Hindlimb muscle (tissue), 1 donor: ENCODE measurements at places on chromosomes 1 and 21.

DNA sequence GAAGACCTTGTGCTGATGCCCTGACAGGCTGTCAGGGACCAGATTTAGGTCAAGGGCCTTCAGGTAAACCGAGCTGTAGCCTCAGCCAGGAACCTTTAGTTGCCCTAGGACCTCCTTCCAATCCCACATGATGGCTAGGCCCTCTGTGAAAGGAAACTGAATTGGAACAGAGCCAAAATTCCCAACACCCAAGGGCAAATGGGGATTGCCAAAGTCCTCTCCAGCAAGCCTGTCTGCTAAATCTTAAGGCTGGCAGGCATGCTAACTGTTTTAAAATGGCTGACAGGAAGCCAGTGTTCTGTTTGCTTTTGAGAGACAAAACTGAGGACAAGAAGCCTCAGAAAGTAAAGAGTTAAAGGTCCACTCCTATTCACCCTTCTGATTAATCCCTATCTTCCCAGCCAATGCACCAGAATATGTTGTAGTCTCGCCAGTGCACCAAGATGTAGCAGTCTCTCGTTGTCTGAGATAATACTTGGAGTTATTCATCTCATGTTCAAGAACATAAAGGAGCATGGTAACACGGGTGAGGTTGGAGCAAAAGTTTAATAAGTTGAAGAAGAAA, 35.1 kb downstream of the MSTO1 start:
- no peak for DNase-seq

DNA sequence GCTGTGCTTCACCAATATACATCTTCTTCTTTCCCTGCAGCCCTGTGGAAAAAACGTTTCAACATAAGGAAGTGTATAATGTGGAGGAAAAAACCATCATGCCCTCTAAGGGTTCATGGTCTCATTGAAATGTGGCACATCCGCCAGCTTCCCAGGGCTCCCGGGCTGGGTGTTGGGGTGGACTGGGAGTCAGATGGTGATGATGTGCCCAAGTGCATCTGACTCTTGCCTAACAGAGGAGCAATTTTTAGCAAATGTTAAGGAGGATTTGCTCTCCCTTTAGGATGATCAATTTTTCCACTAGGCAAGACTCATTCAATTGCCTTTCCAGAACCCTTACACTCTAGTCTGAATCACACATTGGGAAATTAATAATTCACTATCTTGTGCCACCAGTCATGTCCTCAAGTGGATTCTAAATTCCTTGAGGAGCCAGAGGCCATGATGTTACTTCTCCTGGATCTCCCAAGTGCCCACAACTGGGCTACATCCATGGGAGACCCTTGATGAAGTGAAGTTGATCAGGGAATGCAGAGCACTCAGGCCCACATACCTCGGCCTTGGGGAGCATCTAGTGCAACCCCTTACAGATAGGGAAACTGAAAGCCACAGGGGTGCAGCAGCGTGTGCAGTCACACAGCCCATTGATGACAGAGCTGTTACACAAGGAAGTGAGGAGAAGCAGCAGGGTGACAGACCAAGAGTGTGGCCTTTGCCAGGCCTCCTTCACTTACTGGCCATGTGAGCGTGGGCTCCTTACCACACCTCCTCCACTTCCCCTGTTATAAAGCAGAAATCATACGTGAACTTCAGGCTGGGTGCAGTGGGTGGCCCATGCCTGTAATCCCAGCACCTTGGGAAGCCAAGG, 100.0 kb upstream of the SLC44A3 start:
- DNase-seq: no peak

GRCh38 chr21:26096494-26097371, 73.8 kb downstream of the APP start:
- no peak for DNase-seq

GRCh38 chr1:153539395-153540093, 1.2 kb downstream of the S100A5 start:
- no peak for DNase-seq

DNA sequence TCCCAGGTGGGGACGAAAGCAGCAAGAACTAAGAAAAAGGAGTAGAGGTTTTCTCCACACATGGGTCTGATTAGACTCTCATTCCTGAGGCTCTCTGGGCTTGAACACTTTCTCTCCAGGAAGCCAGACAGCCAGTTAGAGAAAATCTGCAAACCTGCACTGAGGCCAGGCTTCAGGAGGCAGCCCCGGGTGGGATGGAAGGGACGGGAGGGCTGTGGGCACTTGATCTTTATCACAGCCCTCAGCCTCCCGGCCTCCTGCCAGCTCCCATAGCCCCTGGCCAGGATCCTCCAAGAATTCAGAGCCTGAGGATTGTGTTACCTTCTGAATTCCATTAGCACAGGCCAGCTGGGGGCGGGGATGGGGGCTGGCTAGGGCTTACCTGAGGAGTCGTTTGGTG, 40.1 kb downstream of the SERTAD4 start:
- no peak for DNase-seq

DNA sequence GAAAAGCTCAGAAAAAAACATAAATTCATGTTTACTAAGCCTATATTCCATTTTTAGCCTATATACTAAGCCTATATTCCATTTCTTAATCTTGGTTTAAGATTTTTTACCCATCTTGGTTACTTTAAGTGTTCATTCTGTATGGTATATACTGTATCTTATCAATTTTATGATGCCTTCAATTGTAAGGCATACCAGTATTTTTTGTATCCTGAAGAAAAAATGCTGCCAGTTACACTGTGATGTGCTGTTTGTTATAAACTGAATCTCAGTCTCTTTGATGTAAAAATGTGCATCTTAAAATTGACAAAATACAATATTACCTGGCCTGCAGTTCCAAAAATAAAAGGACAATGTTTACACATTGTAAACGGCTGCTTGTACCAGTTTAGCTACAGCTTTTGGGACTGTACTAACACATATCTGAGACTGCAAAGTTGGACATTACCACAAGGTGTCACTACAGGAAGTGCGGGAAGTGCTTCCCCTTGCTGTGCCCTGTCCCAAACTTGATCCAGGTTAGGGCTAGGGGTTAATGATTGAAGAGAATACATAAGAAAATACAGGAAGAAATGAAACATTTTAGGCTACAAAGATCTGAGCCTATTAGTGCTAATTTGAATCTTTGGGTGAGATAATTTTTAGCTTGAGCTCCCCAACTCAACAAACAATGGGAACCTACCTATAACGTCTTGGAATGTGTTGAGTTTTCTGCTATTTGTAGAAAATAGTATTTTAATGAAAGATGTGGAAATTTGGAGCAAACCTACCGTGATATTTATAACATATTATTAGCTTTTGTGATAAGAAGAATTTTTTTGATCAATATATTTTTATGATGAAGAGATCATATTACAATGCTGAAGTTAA, 108.9 kb downstream of the LBR start:
- DNase-seq: peak; percentile 28

- DNase-seq: no peak
These were observed 11.6 kb downstream of the GMEB1 start for GRCh38 chr1:28680151-28680550.

DNA sequence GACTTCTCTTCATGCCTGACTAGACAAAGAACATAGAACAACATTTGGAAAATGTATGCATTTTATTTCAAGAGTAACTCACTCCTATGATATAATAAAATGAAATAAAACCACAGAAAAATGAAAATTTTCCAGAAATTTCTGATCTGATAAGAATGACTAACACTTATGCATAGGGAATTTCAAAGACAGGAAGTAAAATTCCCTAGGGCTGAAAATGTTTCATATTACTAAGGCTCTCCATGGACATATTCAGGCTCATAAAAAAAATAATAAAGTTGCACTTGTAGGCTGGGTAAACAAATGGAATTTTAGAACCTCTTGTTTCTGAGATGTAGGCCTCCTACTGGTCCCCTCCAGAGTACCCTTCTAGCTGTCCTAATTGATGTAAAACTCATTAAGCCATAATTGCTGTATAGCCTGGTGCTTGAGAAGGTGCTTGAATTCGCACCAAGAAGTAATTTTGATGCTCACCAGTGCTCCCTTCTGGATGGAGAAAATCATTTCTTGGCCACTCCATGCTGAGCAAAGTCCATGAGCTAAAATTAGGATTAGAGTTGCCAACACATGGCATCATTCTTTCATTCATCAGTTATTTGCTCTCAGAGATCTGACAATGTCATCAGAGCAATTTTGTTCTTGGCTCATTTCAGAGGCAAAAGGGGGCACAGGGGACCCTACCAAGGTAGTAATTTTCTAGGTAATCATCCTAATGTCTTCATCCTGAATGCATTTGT, 641.0 kb upstream of the CAMK1G start:
- no peak for DNase-seq

GRCh38 chr1:209462433-209462832, 121.1 kb upstream of the CAMK1G start:
- no peak for DNase-seq

- DNase-seq: no peak
These were observed 120.6 kb upstream of the LMO4 start for GRCh38 chr1:87208080-87208479.

GRCh38 chr1:84103197-84103992, 40.7 kb upstream of the PRKACB start:
- DNase-seq: peak; percentile 25

DNA sequence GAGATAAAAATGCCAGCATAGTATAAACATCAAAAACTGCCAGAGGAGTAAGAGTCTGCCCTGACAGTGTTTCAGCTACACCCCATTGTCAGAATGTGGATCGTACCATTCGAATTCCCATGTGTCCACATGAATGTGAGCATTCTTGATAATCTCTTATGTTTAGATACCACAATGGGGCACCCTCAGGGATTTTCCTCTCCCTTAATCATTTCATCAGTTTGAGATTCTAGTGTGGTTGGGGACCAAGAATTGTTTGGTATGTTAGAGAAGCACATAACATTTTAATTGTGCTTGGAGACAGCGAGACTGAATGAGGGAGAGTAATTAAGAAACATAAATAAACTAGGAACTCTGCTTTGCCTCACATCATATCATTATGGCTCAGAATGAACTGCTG, 120.2 kb downstream of the ZC3H11B start:
- DNase-seq: no peak

DNA sequence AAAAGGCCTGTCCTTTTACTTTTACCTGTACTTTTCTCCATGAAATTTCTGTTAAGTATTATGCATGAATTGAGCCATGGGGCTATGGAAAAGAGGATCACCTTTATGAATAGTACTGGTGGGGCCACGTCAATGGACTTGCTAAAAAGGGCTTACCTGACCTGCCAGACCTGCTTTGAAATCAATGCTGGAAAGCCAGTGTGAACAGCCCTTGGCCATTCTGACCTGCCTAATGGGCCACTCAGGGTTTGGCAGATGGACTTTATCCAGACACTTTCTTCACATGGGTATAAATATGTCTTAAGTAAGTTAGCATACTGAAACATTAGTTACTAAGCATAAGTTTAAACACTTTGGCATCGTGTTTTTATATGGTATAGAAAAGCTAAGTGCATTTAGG, 8.3 kb upstream of the GUK1 start:
- no peak for DNase-seq

DNA sequence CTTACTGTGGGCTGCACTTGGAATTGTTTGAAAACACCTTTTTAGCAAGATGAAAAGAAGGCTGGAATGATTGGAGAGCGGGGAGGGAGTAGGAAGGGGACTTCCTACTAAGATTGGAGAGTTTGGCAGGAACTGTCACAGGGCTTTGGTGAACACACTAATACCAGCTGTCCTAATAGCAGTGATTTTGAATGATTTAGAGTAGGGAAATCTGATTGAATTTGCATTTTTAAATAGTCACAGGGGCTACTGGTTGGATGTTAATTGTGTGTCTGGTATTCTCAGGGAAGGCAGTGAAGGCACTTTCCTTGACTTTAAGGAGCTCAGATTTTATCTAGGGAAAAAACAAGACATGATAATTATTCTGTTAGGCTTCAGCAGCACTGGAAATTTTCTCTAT, 2.5 kb upstream of the HMGCL start:
- no peak for DNase-seq

DNA sequence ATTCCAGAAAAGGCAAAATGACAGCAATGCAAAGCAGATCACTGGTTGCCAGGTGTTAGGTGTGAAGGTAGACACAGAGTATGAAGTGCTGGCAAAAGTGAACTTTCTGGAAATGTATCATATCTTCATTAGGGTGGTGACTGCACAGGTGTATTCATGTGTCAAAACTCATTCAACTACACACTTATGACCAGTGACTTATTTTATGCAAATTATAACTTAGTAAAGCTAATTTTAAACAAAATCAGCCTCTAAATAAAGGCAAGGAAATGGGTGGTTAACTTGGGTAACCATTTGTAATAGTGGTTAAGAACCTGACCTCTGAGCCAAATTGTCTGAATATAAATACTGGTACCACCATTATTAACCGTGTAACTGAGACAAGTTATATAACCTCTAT, 7.4 kb downstream of the COP1 start:
- DNase-seq: no peak

- DNase-seq: no peak
These were observed 21.1 kb downstream of the TBX19 start for GRCh38 chr1:168301664-168302320.

DNA sequence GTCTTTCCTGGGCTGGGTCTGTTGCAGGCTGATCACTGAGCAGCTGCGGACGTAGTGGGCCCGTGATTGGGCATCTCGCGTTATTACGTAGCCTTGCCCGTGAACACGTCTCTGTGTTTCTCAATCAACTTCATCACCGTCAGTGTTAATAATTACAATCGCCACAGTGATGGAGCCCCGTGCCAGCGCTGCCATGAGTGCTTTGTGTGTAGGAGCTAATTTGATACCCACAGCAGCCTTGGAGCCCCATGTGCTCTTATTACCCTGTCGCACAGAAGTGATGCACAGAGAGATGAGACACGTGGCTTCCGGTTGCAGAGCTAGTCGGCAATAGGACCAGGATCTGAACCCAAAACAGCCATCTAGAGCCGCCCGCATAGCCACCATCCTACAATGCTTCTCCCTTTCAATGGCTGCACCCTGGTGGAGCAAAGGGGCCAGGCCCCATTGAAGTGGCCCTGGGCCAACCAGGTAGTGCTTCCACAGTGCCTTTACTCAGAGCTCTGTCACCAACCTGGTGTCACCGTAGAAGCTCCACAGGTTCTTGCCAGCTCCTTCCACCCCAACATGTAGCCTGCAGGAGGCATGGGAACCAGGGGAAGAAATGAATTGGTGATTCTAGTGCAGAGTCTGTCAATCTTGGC, 398.5 kb upstream of the VAMP3 start:
- DNase-seq: no peak

GRCh38 chr21:38567335-38567969, 69.2 kb upstream of the ERG start:
- peak; percentile 43 for DNase-seq

DNA sequence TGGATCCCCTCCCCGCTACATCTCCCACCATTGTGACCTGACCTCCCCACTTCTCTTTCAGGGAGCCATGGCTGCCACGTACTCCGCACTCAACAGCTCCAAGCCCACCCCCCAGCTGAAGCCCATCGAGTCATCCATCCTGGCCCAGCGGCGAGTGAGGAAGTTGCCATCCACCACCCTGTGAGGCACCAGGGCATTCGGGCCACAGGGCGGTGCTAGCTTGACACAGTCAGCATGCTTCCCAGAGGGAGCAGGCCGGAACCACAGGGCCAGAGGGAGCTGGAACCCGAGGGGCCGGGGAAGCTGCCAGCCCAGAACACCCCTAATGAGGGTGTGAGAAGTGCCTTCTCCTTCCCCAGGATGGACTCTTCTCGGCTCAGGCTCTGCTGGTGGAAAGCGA, 44.5 kb downstream of the RPS6KA1 start:
- DNase-seq: no peak
